ENCODE measurements at places on chromosomes 2 and 18.
A peak's percentile ranks its signal among the peaks of the same experiment; 100 is the strongest.

GRCh38 chr2:232815569-232815968, 39.2 kb upstream of the KCNJ13 start:
- DNase-seq = no peak

DNA sequence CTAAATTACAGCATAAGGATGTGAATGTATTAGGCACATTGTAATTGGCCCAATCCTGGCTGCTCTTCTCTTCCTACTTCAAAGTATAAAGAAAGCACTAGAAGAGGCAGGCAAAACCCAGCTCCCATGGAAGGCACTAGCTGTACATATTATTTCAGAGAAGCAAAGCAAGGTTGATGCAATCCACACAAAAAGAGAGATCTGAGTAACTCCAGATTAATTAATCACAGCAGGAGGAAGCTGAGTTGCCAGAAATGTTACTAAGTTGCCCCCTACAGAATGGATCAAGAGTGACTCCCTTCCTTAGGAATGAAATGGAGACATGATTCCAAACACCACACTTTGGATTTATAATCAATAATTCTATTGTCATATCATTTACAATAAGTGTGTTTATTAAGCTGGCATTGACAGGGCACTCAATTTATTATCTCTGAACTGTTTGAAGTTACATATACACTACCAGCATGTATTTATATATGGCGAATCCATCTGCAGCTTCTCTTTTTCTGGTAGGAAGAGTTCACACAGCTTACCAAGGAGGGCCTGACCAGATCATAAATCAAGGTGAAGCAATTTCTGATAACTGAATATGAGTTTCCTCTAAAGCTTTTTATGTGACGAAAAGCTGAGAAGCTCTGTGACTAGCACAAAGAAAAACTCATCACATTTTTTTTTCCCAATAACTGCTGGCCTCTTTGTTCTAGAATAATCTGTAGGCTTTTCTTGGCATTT, 393.1 kb upstream of the LYPD1 start:
- no peak for DNase-seq

GRCh38 chr2:141570474-141571131, 560.2 kb downstream of the LRP1B start:
- no peak for DNase-seq

- DNase-seq = no peak
These were observed 46.1 kb downstream of the SPRED2 start for GRCh38 chr2:65386344-65386743.

DNA sequence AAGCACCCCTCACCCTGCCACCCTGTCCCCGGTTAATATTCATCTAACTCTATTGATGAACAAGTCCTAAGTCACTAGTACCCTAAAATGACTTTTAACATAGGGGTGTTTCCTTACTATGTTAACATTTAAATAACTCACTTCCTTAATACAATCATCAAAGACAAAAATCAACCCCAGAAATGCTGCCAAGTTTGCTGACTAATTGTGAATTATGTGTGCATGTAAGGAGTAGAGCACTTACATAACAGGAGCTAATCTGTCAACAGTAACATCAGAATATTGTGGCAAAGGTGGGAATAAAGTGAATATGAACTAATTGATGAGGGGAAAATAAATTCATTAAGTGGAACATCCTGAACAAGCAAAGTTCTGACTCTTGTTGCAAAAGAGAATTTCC, 81.4 kb upstream of the ERBB4 start:
- no peak for DNase-seq

DNA sequence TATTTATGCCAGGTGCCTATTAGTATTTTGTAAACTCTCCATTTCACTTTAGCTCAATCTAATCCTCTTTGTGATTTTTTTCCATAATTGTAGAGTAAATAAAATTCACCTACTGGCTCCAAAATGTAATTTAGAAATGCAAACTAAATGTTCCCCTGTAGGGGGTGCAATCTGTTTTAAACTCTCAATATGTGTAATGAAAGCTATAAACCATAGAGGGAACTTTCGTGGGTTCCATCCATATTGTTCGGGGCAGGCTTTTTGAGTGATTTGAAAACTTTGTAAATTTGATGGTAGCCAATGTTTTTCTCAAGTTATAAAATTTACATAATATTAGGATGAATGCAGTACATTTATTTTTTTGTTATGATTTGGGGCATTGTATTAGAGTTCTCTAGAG, 49.4 kb downstream of the TSPYL6 start:
- peak; percentile 66 for DNase-seq

DNA sequence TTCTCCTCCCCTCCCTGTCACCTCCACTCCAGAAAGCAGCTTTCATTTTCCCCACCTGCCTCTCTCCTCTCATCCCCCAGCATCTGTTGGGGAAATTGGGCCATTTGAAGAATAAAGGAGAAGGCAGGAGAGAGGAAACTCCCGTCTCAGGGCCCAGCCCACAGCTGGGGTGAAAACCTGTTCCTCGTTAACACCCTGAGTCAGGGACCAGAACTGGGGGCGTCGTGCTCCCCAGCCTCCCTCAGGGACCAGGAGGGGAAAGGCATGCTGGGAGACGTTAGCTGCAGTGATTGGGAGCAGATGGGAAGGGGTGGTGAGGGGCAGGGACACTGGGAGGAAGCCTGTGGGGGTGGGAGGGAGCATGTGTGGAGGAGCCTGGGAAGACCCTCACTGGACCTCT, 251.3 kb downstream of the DYSF start:
- no peak for DNase-seq

- DNase-seq = no peak
These were observed 24.9 kb downstream of the MTCL1 start for GRCh38 chr18:8730080-8730827.

DNA sequence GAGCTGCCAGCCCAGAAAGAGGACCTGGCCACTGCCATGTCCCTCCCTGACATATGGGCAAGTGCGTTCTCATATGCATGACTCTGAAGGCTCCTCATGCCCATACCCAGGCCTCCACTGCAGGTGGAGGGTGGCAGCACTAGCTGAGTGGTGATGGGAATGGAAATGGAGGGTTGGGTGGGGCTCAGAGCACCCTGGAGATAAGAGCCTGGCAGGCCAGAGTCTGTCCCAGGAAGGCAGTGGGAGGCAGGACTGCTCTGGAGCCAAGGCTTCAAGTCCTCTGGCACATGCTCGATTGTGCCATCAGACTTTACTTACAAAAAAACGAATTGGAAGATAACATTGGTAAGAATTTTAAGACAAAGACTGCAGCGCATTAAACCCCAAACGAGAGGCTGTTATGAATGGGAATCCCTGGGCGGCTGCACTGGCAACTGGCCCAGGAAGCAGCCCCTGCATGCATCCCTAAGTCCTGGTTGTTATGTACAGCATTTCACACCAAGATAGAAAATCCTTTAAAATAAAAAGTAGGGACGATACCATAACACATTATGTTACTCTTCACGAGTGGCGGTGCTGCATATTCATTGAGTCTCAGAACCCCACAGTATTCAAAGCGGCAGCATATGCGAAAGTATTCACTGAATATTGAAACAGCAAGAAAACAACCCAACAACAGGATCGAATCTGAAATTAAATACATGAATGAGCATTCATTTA, 81.7 kb upstream of the FAM98A start:
- no peak for DNase-seq

- DNase-seq = no peak
These were observed 8.6 kb downstream of the LYPD6B start for GRCh38 chr2:149047118-149047517.

GRCh38 chr2:30960213-30960612, 153.0 kb upstream of the CAPN13 start:
- no peak for DNase-seq

DNA sequence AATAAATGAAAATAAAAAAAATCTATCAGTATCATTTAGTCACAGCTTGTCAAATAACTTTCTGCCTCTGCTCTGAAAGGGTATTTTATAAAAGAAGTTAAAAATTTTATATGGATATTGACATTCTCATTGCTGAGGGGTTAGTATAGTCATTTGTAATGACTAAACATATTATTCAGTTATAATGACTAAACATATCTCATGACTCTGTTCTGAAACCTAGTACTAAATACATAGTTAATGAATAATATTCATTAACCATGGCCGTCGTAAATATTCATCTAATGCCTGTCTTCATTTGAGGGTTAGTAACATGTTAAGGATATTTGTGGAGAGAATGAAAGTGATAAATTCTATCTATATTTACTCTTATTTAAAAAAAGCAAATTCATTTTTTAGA, 69.1 kb upstream of the MAP4K3 start:
- no peak for DNase-seq

Data from NCI-H748 treated with DMSO at 0.1 percent for 48 hours (cell line).